ENCODE measurements at places on chromosomes 2 and 18.

- ATAC-seq: peak; percentile 5
These were observed 64.3 kb upstream of the CYP26B1 start for GRCh38 chr2:72211777-72212485.

GRCh38 chr2:24917086-24917485 is 3.0 kb downstream of the ADCY3 start:
- ATAC-seq: no peak

DNA sequence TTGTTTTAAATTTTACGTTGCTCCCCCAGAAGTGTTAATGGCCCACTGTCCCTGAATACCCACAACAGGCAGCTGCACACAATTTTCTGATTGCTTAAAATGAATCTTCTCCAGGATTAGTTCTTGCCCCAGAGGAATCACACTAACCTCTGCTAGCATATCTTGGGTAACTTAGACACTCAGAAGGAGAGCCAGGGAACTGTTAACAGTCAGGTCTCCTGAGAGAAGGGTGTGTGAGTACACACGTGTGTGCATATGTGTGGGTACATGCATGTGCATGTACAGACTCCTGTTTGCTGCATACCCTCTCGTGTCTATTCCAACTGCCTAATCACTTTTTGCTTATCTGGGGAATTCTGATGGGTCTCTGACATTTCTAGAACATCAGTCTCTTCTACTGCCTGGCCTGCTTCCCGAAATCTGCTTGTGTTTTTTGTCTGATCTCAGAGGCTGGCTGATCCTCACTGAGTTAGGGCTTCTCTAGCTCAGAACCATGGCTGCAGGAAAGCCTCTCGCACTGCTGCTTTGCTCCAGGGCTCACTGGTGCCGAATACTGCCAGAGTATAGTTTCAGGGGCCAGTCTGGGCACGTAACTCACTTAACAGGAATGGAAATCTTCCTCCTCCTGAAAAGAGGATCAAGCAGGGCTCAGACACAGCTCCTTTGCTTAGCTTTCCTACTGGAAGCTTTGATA is 62.8 kb downstream of the PRELID3A start:
- no peak for ATAC-seq

DNA sequence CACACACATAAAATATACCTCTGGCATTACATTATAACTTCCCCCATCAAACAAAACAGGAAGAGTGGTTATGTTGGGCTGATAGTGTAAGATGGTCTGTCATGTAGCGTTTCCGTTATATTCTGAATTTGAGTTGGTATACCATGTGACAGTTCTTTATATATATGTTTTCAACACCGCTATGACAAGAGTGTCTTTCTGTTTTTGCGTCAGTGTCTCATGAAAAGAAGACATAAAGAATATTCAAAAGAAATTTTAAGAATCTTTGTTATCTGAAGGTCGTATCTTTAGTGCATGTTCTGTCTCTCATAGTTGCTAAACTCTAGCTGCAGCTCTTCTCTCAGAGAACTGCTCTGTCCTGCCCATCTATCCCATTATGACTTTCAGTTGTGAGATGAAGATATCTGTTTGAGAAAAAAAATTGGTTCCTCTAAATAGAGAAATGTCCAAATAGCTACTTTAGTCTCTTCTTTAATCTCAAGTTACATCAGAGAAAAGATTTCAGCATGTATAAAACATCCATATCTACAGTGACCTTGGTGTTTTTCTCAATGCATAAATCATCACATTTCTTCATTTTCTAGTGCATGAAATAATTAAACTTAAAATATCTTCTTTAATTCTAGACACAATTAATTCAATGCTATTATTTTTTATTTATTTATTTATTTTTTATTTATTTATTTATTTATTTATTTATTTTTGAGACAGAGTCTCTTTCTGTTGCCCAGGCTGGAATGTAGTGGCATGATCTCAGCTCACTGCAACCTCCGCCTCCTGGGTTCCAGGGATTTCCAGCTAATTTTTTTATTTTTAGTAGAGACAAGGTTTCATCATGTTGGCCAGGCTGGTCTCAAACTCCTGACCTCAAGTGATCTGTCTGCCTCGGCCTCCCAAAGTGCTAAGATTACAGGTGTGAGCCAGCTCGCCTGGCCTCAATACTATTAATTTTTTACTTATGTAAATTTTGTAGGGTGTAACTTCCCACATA is 24.3 kb upstream of the PSME4 start:
- no peak for ATAC-seq

- no peak for ATAC-seq
These were observed 105.0 kb upstream of the MAP3K20 start for GRCh38 chr2:172970660-172971059.

GRCh38 chr18:43869451-43870008 is 592.2 kb upstream of the SYT4 start:
- peak; percentile 39 for ATAC-seq

Data from motor neuron (in vitro differentiated cells).